ENCODE measurements at places on chromosomes 3 and 15.

DNA sequence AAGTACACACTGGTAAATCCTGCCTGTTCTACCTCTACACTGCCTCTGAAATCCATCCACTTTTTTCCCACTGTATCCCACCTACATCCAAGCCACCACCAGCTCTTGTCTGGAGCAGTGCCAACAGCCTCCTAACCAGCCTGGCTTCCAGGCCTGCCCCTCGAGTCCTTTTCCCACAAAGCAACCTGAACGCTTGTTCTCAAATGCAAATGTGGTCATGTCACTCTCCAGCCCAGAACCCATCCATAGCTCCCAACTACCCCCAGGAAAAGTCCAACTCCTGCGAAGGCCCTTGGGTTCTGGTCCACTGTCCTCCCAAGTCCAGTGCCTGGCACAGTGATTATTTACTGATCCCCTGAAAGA, 83.8 kb downstream of the SEMA5B start:
- no peak for DNase-seq

DNA sequence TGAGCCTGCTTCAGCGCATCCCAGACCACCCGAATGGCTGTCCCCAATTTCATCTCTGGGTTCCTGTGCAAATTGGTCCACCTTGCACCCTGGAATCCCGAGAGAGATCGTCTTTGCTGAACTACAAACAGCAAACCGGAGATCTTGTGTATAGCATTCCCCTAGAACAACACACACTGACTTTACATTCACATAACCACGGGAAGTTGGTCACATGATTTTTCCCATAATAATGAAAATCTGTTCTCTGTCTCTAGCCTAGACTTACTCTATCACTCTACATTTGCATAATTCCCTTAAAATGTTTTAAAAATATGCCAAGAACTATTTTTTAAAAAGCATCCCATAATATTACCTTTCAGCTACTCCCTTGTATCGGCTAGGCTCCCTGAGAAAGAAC, 34.6 kb downstream of the CTSH start:
- DNase-seq: no peak

- no peak for DNase-seq
These were observed 10.6 kb downstream of the FAM131A start for GRCh38 chr3:184348057-184348382.

GRCh38 chr3:73609655-73610054, 15.1 kb downstream of the PDZRN3 start:
- DNase-seq: no peak

DNA sequence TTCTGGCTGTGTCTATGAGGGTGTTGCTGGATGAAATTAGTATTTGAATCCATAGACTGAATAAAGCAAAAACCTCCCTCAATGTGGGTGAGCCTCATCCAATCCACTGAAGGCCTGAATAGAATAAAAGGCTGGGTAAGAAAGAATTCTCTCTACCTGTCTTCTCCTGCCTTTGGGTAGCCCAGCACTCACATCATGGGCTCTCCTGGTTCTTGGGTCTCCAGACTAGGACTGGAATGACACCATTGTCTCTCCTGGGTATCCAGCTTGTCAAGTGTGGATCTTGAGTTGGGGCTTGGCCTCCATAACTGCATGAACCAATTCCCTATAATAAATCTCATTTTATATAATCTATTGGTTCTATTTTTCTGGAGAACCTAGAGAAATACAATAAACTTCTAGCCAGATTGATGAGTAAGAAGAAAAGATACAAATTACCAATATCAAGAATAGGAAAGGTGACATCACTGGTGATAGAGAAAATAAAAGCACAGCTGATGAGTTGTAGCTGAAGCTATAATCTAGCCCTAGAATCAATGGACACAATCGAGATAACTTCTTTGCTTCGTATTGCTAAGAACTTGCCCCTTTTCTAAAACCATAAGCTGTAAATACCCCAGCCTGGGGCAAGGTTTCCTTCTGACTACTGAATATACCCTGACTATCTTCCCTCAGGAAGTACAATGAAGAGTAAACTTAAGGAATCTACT, 106.4 kb downstream of the ANO10 start:
- DNase-seq: no peak

DNA sequence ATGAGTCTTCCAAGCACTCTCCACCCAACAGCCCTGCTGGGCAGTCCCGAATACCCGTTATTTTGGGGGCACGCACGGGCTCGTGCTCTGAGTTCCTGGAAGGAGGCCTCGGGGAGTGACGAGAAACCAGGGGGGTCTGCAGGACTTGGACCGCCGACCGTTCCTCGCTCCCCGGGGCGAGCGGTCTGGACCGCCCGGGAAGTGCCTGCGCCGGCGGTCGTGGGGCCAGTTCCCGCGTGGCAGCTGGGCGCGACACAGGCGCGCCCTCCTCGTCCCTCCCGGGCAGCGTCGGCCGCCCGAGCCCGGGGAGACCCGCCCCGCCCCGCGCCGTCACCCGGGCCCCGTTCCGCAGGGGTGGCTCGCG, 387 bp downstream of the GNB4 start:
- peak; percentile 43 for DNase-seq

DNA sequence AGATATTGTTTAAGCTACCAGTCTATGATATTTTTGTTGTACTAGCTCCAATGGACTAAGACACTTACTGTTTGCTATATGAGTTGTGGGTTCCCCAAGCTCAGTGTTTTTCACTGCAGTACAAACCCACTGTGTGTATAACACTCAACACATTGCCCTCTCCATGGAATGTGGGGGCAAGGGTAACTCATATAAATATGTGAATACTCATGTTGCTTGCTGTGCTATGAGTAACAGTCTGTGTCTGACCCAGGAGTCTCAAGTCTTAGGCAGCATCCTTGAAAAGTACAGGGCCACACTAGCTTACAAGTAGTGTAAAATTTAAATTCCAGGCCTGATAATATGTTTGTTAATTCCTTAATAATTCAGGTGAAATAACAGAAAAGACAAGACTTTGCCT, 22.5 kb upstream of the CNTN3 start:
- no peak for DNase-seq

DNA sequence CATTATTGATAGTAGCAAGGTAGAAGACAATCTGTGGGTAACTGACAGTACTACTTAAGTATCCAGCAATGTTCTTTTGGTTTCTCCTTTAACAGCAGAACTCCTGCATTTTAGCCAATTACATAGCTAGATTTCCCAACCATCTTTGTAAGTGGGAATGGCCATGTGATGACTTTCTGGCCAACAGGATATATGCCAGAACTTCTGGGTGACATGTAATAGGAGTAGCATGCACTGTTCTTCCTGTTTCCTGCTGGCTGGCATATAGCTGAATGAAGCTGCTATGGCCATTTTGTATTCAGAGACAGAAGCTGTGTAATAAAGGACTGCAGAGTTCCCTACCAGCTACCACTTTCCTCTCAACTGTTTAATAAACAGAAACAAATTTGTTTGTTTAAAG, 18.0 kb downstream of the SPICE1 start:
- DNase-seq: peak; percentile 66

- DNase-seq: no peak
These were observed 3.4 kb downstream of the SLC25A26 start for GRCh38 chr3:66224220-66224619.

DNA sequence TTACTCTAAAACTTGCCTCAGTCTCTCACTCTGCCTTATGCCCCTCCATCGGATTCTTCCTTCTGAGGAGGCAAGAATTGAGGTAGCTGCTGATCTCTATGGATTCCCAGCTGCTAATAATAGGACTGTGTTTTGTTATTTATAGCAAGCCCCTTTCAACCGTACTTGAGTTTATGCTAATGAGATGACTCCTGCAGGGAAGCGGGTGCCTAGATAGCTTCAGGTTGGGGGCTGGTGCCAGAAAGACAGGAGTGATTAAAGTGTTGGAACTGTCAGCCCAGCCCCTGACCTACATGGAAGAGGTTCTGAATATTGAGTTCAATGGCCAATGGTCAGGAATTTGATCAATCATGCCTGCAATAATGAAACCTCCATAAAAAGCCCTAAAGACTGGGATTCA, 21.8 kb upstream of the LIMD1 start:
- DNase-seq: no peak

DNA sequence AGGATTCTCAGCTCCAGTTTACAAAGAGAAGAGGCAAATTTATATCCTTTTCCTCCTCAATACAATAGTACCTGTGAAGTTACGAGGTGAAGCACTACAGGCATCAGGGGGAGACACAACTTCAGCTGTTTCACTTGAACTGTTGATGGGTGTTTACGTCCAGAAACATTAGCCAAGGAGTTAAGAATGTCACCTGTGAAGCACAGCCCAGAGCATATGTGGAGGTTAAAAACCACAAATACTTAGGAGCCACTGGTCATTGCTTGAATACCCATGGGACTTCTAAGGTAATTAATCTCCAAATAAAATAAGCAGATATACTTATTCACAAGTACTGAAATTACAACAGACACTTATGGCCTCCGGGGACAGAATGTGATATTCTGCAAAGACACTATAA, 246.5 kb downstream of the ULK4 start:
- no peak for DNase-seq

DNA sequence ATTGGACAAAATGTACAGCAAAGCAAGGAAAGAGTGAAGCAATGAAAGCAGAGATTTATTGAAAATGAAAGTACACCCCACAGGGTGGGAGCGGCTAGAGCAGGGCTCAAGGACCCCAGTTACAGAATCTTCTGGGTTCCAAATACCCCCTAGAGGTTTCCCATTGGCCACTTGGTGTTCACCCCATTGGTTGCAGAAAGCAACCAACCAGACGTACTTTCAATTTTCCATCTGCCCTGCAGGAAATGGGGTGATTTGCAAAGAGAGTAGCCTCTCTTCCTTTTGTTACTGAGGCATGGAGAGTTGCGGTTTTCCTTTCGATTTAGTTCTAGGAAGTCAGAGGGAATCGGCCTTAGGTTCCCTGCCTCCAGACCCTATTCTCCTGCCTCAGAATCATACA, 2.4 kb downstream of the PML start:
- DNase-seq: peak; percentile 86

- no peak for DNase-seq
These were observed 253.5 kb upstream of the ZPLD1 start for GRCh38 chr3:102181175-102181920.

- DNase-seq: no peak
These were observed 30.3 kb downstream of the MYLK start for GRCh38 chr3:123853686-123854372.

DNA sequence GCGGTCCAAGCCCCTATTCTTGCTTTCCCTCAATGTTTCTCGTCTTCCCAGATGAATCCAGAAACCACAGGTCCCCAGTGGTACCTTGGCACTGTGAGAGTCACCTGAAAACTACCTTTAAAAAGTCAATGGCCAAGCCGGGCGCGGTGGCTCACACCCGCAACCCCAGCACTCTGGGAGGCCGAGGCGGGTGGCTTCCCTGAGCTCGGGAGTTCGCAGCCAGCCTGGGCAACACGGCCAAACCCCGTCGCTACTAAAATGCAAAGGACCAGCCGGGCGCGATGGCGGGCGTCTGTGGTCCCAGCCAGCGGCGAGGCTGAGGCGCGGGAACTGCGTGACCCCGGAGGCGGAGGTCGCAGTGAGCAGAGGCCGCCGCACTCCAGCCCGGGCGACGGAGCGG, 285.9 kb downstream of the CHL1 start:
- no peak for DNase-seq

DNA sequence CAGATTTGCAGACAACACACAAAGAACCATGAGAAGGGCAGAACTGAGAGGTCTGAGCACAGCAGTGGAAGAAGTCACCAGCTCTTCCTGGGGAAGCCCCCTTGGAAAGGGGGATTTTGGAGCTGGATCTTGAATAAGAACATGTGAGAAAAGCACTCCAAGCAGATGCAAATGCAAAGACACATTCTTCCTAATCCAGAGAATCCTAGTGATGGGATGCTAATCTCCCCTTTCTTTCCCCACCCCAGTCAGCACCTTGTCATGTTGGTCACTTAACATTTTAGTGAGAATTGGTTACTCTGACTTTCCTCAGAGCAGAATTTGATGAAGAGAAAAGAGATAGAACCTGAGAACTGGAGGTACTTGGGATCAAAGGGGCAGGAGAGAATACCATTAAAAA, 148.5 kb downstream of the SSR3 start:
- DNase-seq: no peak

- DNase-seq: no peak
These were observed 7.8 kb downstream of the LRCH3 start for GRCh38 chr3:197798863-197799262.

- no peak for DNase-seq
These were observed 202.7 kb downstream of the MAGI1 start for GRCh38 chr3:65836047-65836446.

- no peak for DNase-seq
These were observed 62.1 kb downstream of the HOMER2 start for GRCh38 chr15:82890338-82890994.

DNA sequence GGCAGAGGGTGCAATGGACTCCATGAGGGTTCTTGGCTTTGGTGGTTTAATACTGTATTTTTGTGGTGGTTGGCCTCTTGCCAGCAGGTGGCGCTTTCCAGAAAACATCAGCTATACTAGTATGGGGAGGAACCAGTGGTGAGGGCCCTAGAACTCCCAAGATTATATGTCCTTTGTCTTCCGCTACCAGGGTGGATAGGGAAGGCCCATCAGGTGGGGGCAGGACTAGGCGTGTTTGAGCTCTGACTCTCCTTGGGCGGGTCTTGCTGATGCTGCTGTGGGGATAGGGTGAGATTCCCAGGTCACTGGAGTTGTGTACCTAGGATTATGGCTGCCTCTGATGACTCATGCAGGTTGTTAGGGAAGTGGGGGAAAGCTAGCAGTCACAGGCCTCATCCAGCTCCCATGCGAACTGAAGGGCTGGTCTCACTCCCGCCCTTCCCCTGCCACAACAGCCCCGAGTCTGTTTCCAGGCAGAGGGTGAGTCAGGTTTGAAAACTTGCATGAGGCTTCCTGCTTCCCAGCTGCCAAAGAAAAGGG, 357.7 kb downstream of the OTOL1 start:
- DNase-seq: peak; percentile 33

GRCh38 chr15:43854801-43855200, 28.0 kb downstream of the WDR76 start:
- DNase-seq: no peak

GRCh38 chr3:39474126-39474515, 6.6 kb downstream of the MOBP start:
- DNase-seq: no peak

DNA sequence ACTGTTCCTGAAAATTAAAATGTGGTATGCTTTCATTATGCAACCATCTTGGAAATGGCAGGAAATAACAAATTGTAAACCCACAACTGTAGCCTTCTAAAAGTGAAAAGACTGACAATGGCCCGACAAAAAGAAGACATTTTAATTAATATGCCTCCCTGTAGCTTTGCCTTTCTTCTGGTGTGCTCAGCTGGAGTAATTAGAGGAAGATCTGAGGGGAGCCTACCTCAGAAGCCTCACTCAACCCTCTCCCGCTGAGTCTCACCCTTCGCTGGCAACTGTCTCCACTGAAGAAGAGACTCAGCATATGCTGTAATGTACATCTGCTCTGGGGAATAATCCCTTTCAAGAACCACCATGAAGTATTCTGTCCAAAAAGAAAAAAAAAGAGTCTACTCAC, 104.7 kb upstream of the SETMAR start:
- no peak for DNase-seq

- DNase-seq: no peak
These were observed 10.3 kb downstream of the SKIL start for GRCh38 chr3:170367797-170368196.
